Left renal pelvis (tissue), 4 donors: ENCODE measurements at places on chromosomes 16 and 17. TPM values are rescaled to one million over a fixed set of nuclear protein-coding genes. Genes with fewer than 3 reads are reported as not detected.

Gene PLA2G10
- 1.0 TPM for polyA plus RNA-seq

DNA sequence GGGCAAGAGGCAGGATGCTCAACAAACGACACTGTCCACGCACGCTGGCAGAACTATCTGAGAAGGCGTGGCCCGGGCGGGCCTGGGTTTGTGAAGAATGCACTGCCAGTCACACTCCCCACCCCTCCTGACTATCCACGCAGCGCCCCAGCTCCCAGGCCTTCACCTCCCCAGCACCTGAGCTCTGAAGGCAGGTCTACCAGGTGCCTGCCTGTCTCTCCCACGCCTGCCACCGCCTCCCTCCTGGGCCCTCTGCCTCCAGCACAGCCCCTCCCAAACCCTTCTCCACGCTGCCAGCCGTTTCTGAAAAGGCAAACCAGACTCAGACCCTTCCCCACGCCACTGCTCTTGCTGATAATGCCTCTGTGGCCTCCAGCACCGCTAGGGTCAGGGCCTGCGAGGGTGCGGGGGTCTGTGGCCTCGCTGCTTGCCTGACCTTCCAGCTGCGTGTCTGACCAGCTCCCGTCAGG lies 11.6 kb downstream of the MYBBP1A start:
- DNase-seq, result no peak

Gene SPPL2C
- polyA plus RNA-seq, result not detected

Gene ANKS4B
- 3.1 TPM for polyA plus RNA-seq

Gene HES7
- polyA plus RNA-seq, result not detected

Gene SLC16A6
- polyA plus RNA-seq, result 0.66 TPM

- DNase-seq, result peak; percentile 23
These were observed 12.1 kb downstream of the CFDP1 start for GRCh38 chr16:75420987-75421819.

GRCh38 chr17:4199818-4200402 lies 56.9 kb downstream of the CYB5D2 start:
- no peak for DNase-seq

GRCh38 chr17:76370261-76370993 lies 14.0 kb upstream of the SPHK1 start:
- no peak for DNase-seq

Gene MT4
- not detected for polyA plus RNA-seq

Gene PIMREG
- 24.1 TPM for polyA plus RNA-seq

DNA sequence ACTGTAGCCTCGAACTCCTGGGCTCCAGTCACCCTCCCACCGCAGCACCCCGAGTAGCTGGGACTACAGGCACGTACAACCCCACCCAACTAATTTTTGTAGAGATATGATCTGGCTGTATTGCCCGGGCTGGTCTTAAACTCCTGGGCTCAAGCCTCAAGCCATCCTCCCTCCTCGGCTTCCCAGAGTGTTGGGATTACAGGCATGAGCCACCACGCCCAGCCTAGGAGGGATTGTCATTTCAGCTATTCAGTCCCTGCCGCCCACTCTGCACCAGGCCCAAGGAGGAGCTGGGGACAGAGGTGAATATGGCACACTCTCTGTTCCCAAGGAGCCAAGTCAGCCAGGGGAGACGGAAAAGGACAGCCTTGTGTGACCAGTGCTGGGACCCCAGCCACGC lies 256.2 kb downstream of the PARN start:
- no peak for DNase-seq

DNA sequence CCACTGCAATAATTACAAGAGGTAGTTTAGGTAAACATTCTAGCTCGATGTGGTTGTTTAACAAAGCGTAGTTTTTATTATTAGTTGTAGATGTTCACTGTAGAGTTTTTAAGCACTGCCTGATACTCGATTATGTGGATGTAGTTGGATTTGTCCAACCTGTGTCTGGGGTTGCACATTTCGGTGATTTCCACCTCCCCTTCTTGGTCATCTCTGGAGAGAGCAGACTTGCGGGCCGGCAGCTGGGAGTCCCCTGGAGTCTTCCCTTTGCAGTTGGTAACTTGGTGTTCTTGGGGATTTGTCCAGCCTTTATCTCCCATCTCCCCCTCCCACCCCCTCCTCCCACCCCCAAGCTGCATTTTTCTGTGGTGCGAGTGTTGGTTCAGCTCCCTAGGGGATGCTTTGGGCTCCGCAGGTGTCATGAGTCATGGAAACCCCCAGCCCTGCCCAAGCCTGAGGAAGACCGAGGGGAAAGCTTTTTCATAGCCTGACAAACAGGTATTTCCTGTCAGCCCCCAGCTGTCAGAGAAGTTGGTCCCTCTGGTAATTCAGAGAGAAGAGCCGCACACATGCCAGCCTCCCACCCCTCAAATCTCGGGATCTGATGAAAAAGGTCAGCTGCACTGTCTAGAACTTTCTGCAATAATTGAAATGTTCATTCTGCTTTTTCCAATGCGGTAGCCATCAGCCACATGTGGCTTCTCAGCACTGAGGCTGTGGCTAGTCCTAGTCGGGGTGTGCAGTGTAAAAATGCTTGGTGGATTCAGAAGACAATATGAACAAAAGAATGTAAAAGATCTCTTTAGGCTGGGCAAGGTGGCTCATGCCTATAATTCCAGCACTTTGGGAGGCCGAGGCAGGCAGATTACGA lies 50.3 kb downstream of the KSR1 start:
- DNase-seq, result no peak

GRCh38 chr16:49528060-49528865 lies 154.7 kb downstream of the C16orf78 start:
- DNase-seq, result peak; percentile 36

Gene CSH1
- polyA plus RNA-seq, result not detected

Gene CRISPLD2
- polyA plus RNA-seq, result 9.9 TPM
